ENCODE measurements at places on chromosomes 6 and 20.

GRCh38 chr6:106456756-106457155 is 96.2 kb downstream of the CRYBG1 start:
- DNase-seq = no peak

GRCh38 chr6:4403828-4404227 is 268.5 kb upstream of the ECI2 start:
- DNase-seq = no peak

GRCh38 chr6:101534386-101534785 is 140.9 kb downstream of the GRIK2 start:
- no peak for DNase-seq

GRCh38 chr20:46992640-46993035 is 98.0 kb downstream of the EYA2 start:
- no peak for DNase-seq

DNA sequence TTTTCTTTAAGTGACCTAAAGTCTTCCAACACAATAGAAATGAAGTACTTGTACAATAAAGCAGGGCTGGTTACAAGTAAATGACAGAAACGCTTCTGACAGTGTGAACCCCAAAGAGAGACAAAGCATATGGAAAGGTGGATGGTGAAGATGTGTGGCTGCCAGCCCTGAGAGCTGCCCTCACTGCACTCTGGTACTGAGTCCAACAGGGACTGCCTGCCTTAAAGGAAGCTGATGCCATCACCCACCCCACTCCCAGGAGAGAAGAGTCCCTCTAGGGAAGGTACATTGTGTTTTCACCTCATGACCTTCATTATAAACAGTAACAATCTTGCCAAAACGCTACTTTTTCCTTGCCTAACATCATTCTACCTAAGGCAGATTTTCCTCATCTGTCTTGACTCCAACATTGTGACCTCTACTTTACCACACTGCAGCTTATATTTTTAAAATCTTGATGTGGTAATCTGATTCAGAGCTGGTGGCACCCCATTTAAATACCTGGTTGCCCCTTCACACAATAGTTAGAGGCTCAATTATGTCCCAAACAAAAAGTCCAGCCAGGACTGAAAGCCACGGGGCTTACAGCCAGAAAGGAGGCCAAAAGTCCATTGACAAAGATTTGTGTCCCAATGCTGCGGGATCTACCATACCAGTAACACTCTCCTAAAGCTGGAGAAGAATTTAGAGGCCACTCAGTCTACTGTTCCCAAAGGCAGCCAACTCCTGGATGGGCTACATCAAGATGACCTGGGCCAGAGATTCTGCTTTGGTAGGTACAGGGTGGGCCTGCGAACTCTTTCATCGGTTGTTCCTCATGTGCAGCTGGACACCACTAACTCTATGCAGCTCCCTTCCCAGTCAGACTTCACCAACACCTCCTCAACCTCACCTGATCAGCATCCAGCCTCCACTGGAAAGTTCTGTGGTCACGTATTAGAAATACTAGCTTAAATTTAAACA is 4.4 kb downstream of the APMAP start:
- DNase-seq = no peak

- no peak for DNase-seq
These were observed 375.8 kb downstream of the QKI start for GRCh38 chr6:163790266-163790840.

DNA sequence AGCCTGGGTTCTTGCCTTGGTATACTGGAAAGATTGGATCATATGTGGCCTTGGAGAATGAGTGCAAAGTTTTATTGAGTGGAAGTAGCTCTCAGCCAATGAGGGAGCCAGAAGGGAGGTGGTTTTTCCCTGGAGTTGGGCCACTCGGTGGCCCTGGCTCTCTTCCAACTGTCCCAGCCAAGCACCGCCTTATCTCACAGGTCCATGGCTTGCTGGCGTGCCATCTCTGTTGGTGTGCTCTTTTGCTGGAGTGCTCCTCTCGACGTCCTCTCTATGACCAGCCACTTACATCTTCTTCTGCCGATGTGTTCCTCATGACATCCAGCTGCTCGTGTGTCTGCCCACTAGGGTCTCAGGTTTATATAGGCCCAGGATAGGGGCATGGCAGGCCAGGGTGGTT is 505.9 kb upstream of the SYNCRIP start:
- no peak for DNase-seq

GRCh38 chr6:20402342-20403069 is 827 bp downstream of the E2F3 start:
- peak; percentile 36 for DNase-seq

- DNase-seq = no peak
These were observed 10.4 kb downstream of the FAM210B start for GRCh38 chr20:56369179-56369578.

DNA sequence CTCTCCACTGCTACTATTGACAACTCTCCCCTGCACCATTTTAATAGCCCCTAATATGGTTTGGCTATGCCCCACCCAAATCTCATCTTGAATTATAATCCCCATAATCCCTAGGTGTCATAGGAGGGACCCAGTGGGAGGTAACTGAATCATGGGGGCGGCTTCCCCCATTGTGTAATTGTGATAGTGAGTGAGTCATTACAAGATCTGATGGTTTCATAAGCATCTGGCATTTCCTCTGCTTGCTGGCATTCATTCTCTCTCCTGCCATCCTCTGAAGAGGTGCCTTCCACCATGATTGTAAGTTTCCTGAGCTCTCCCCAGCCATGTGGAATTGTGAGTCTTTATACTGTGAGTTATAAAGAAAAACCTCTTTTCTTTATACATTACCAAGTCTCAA is 74.1 kb upstream of the TCF21 start:
- DNase-seq = no peak

DNA sequence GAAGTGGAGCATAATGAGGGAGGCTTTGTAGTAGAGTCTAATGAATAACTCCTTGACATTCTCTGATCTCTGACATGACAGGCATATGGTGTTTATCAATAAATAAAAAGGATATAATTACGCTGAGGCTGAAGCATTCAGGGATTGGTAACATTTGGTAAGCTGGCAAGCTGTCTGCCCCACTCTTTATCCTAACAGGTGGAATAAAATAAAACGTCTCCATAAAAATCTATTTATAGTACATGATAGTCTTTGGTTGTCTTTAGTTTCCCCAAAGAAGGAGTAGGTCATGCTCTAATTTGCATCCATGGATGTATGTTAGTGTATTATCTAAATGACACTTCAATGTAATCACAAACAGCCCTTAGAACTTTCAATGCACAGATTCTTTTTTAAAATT is 30.9 kb upstream of the RBM24 start:
- no peak for DNase-seq

DNA sequence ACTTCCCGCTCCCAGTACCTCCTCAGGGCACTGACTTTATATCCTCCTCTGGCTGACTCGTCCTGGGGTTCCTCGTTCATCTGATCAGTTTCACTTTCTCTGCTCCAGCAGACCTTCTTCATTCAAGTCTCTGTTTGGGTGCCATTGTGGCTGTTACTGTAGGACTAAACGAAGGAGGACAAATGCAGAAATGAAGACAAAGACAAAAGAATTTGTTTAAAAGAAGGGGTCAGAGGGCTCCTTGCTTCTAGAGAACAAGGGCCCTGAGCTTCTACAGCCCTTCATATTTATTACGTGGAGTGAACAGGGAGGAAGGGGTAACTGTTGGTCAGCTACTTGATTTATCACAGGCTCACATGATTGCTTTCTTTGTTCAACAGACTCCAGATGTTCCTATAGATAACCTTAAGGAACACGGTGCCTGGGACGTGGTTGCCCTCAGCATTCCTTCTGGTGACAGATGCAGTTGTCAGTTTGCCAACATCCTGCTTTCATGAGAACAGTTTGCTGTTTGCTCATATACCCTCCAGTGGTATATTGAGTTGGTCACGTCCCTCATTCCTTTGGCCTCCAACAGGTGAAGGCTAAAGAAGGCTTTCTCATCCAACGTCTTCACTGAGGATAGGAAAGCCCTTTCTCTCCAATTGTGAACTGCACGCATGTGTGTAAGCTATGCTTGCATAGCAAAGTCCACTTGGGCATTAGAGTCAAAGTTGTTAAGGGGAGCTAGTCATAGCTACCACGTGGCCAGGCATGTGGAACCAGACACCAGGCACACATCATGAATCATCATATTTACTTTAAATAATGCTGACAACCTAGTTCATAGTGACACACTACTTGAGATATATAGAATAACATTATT is 69.1 kb upstream of the BTN3A2 start:
- no peak for DNase-seq

- no peak for DNase-seq
These were observed 26.5 kb downstream of the BCAS4 start for GRCh38 chr20:50821257-50821921.

- DNase-seq = no peak
These were observed 37.1 kb downstream of the TPD52L1 start for GRCh38 chr6:125190667-125191066.

GRCh38 chr6:71181565-71181964 is 107.0 kb upstream of the OGFRL1 start:
- DNase-seq = no peak

- peak; percentile 22 for DNase-seq
These were observed 83.0 kb downstream of the MAP3K4 start for GRCh38 chr6:161074496-161075121.

GRCh38 chr6:118277631-118278030 is 270.5 kb upstream of the PLN start:
- no peak for DNase-seq

DNA sequence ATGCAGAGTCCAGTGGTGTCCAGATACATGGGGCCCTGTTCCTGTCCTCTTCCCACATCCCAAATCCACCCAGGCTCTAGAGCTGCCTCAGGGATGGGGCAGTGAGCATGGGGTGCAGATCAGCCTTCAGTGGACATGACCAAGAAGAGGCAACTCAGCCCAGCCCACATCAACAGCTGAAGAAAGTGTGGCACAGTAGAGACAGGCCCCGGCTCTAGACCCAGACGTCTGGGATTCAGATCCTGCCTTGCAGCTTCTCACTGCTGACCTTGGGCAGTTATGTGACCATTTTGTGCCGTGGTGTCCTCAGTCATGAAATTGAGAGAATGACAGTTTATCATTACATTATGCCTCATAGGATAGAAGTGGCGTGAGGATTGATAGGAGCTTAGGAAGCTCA is 54.6 kb upstream of the CST7 start:
- no peak for DNase-seq

GRCh38 chr20:48482790-48483189 is 345.0 kb downstream of the PREX1 start:
- no peak for DNase-seq

- no peak for DNase-seq
These were observed 207.6 kb downstream of the ANKRD60 start for GRCh38 chr20:58020656-58021454.

GRCh38 chr6:98836962-98837944 is 2.9 kb downstream of the POU3F2 start:
- DNase-seq = peak; percentile 67

GRCh38 chr6:121965739-121966138 is 433.7 kb upstream of the HSF2 start:
- no peak for DNase-seq

DNA sequence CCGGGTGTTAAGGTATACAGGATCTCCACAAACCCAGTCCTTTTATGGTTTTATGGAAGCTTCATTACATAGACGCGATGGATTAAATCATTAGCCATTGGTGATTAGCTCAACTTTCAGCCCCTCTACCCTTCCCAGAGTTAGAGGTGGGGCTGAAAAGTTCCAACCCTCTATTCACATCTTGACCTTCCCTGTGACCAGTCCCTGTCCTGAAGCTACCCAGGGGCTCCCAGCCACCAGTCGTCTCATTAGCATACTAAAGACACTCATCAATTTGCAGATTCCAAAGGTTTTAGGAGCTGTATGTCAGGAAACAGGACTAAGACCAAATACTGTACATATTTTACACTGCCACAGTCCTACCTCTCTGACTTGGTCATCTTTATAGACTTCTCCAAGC is 21.0 kb downstream of the KHDC1L start:
- DNase-seq = no peak

- DNase-seq = no peak
These were observed 13.3 kb downstream of the VAPB start for GRCh38 chr20:58402305-58402704.

GRCh38 chr6:163753430-163753829 is 338.9 kb downstream of the QKI start:
- no peak for DNase-seq

DNA sequence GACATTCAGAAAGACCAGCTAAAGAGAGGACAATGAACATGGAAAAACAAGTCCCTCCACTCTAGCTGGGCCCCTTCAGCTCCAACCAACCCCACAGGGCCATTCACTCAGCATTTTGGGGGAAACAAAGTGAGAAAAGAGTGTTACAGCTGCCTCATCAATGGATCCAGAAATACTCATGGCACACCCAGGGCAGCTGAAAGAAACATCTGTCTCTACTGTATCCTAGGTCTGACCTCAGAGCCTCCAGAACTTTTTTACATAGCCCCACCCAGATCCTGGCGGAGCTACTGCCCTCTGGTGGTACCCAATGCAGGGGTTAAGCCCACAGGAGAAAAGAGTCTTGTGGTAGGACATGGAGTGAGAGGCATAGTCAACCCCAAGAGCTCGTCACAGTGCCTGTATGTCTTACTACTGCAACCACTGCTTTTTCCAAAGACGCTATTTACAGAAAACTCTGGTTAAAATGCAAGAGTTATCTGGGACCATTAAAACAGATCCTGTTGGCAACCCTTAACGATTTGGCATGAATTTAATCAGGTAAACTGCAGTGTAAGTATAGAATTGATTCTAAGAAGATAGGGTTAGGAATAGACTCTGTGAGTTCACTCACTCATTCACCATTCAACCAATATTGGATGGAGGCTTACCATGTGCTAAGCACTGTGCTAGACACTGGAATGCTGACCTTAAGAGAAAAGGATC is 37.4 kb upstream of the FAM83C start:
- peak; percentile 83 for DNase-seq

GRCh38 chr6:111551521-111552231 is 54.0 kb downstream of the TRAF3IP2 start:
- DNase-seq = peak; percentile 36

DNA sequence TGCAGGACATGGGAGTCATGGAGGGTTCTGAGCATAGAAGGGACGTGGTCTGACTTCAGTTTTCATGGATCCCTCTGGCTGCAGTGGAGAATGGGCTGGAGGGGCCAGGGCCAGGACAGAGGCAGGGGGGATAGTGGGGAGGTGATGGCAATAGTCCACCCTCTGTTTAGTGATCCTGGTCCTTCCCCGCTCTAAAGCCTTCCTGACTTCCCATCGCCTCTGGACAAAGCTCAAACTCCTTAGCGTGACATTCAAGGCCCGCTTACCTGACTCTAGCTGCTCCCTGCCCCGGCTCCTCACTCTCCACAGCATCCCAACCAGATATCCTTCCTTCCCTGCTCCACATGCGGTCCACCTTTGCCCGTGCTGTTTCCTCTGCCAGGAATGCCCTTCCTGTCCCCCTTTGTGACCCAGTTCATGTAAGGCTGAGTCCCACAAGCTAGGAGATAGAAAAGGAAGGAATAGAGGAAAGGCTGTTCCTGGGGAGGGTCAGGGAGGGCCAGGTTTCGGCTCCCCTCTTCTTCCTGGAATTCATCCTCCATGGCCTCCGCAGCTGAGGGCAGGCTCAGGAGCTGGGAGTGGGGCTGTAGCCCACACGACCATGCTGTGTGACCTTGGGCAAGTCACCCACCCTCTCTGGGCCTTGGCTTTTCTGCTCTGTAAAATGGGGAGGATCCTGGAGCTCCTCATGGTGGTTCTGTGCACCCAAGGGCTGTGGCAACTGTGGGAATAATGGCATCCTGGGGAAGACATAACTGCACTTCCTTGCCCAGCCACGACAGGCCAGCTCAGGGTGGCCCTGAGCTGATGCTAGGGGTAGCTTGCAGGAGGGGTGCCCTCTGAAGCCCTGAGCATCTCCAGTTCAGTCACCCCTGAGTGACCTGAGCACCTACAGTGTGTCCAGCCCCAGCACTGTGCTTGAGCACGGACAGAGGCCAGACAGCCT is 116.1 kb downstream of the CEBPB start:
- DNase-seq = no peak

Data from HuH-7 (cell line).